Immature natural killer cell (primary cell): ENCODE measurements at places on chromosomes 7 and 10.

DNA sequence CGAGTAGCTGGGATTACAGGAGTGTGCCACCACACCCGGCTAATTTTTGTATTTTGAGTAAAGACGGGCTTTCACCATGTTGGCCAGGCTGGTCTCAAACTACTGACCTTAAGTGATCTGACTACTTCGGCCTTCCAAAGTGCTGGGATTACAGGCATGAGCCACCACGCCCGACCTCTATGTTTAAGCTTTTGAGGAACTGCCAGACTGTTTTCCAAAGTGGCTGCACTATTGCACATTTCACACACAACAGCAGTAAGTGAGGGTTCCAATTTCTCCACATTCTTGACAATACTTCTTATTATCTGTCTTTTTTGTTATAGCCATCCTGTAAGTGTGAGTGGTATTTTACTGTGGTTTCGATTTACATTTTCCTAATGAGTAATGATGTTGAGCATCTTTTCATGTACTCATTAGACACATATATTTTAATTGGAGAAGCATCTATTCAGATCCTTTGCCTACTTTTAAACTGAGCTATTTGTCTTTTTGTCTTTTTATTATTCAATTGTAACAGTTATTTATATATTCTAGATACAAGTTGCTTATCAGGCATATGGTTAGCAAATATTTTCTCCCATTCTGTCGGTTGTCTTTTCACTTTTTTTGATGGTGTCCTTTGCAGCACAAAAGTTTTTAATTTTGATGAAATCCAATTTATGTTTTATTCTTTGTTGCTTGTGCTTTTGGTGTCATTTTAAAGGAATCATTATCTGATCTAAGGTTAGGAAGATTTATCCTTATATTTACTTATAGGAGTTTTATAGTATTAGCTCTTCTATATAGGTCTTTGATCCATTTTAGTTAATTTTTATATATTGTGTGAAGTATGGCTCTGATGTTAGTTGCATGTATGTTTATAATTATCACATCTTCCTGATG is 12.8 kb upstream of the IRF5 start:
- no peak overlapping the region for H3K4me3 ChIP-seq
- peaks cover 3% of the 10 kb centered on the region for H3K27me3 ChIP-seq
- DNase-seq: no peak
- no peaks in the 10 kb centered on the region for H3K4me1 ChIP-seq

DNA sequence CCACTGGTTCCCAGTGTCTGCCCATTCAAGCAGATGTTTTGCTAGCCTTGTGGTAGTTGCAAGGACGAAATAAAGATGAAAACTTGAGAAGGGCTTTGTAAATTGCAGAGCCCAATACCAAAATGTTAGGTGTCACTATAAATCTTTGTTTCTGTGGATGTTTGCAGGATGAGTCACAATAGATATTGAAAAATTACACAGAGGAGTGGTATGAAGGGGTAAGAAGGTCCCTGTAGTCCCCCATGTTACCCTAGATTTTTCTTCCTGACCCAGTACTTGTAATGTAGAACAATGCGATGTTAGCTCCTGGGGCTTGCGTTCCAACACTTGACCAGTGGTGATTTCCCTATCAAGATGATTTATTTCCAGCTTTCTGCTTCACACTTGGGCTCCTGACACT is 102.6 kb upstream of the LYZL1 start:
- no peak overlapping the region for H3K4me3 ChIP-seq
- no peak overlapping the region for H3K27ac ChIP-seq
- peaks cover 3% of the 10 kb centered on the region for H3K27me3 ChIP-seq
- H3K4me1 ChIP-seq: no peaks in the 10 kb centered on the region
- H3K36me3 ChIP-seq: no peaks in the 10 kb centered on the region

GRCh38 chr7:82623812-82624211 is 180.2 kb upstream of the CACNA2D1 start:
- no peak overlapping the region for H3K4me3 ChIP-seq
- no peak for DNase-seq
- H3K27me3 ChIP-seq: peaks cover under 1% of the 10 kb centered on the region
- no peaks in the 10 kb centered on the region for H3K4me1 ChIP-seq
- no peaks in the 10 kb centered on the region for H3K36me3 ChIP-seq

GRCh38 chr7:158802535-158803366 is 26.6 kb downstream of the ESYT2 start:
- peaks cover 14% of the 10 kb centered on the region for H3K36me3 ChIP-seq
- peaks cover 66% of the 10 kb centered on the region for H3K4me1 ChIP-seq
- no peak for DNase-seq
- H3K4me3 ChIP-seq: peak overlapping the region; percentile 57
- H3K27ac ChIP-seq: peak overlapping the region; percentile 96
- peaks cover 40% of the 10 kb centered on the region for H3K27me3 ChIP-seq

DNA sequence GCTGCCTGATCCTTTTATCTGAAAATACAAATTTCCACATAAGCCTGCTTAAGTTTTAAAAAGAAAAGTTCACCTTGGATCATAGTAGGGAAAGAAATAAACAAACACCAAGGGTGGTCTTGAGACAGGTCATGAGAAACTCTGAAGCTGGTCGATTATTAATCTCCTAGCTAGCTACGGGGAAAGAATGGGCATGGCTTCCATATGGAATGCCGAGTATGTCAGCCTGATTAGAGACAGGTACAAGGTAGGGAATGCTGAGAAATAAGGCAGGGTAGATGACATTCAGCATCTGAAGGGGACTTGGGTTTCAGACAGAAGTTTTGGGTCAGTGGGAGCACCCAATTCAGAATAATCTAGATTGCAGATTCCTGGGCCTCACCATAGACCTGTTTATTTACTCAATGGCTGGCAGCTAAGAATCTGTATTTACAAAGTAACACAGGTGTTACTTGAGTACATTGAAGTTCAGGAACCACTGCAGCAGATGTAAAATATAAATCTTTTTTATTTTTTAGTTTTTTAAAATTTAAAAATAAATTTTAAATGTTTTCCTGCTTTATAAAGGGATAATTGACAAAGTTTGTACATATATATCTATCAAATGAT is 49.0 kb downstream of the SCIN start:
- no peaks in the 10 kb centered on the region for H3K4me1 ChIP-seq
- DNase-seq: no peak
- no peak overlapping the region for H3K4me3 ChIP-seq
- H3K27me3 ChIP-seq: no peaks in the 10 kb centered on the region
- H3K27ac ChIP-seq: no peak overlapping the region
